ENCODE measurements at places on chromosomes 11 and 22.

DNA sequence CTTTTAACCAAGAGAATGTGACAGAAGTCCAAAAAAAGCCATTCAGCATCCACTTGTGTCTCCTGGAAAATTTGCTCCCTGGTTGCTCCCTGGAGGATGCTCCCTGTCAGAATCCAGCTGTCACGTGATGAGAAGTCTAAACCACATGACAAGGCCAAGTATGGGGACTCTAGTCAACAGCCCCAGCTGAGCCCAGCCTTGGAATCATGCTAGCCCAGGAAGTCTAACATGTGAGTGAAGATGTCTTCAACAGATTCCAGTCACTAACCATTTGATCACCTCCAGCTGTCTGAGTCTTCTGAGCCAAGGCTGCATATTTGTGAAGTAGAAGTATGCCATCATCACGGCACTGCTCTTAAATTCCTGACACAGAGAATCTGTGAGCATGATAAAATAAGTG, 4.2 kb downstream of the OR56B4 start:
- DNase-seq, result no peak

DNA sequence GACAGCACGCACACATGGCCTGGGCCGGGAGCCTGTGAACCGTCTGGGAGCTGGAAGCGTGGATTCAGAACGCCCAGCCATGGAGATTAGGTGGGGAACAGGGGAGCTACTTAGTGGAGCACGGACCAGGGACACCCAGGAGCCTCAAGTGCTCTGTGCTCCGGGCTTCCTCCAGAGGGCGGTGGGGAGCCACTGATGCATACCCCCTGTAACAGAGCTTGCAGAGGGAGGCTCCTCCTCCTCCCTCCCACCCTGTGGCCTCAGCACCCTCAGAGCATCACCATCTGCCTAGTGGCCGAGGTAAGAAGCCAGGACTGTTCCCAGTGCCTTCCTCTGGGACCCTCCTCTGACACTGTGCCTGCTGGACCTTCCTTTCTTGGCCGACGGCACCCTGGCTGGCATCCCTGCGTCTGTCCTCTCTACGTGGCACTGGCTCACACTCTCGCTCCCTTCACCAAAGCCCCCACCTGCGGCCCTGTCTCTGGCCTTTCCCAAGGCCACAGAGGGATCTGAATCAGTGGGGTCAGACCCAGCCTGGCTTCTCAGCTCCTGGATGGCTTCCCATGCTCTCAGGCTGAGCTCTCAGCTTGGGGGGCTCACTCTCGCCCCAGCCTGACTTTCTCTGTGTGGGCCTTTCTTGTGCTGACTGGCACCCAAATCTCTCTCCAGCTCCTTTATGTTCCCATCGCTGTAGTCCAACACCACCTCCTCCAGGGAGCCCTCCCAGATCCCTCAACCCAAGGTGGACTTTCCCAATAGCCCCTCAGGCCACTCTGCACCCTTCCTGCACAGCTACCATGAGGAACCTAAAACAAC, 780.9 kb downstream of the BRD1 start:
- DNase-seq, result peak; percentile 17

- DNase-seq, result no peak
These were observed 1.4 kb upstream of the MS4A13 start for GRCh38 chr11:60513496-60514460.

DNA sequence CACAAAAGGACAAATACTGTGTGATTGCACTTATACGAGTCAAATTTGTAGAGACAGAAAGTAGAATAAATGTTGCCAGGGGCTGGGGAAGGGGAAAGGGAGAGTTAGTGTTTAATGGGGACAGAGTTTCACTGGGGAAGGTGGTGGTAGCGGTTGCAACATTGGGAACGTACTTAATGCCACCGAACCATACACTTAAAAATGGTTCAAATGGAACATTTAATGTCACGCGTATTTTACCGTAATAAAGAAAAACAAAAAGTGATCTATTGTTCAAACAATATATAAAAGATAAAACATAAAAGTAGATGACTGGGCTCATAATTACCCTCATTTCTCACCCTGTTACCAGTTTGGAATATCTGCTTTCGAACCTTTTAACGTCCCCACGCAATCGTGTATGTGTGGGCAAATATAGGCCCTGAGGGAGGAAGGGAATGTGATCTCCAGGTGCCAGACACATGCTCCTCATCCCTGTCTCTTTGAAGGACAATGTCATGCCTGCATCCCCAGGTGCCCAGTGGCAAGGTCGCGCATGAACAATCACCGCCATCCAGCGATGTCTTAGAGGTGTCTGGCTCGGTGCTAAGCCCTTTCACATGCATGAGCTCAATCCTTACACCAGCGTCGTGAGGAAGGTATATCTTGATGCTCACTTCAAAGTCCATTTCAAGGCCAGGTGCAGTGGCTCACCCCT, 35.3 kb downstream of the LIF start:
- DNase-seq, result no peak

DNA sequence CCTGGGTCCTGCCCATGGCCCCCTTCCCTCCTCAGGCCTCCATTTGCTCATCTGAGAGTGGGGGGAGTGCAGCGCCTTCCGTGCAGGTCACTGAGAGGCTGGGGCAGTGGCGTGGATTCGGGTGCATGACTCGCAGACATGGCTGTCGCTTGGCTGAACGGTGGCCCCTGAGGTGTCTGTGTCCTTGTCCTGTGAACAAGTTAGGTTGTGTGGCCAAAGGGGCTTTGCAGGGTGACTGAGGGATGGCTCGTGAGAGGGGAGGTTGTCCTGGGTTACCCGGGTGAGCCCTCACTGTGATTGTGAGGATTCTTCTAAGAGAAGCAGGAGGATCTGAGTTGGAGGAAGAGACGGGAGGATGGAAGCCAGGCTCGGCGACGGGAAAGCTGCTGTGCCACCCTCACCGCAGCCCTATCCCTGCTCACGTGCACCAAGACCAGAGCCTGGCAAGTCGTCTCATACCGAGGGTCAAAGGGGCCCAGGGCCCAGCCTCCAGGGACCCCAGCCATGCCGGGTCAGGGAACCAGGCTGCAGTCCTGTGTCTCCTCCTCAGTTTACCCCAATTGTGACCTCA, 79.1 kb downstream of the KCNQ1 start:
- DNase-seq, result no peak

- no peak for DNase-seq
These were observed 2.9 kb upstream of the SMIM38 start for GRCh38 chr11:69152733-69153421.

DNA sequence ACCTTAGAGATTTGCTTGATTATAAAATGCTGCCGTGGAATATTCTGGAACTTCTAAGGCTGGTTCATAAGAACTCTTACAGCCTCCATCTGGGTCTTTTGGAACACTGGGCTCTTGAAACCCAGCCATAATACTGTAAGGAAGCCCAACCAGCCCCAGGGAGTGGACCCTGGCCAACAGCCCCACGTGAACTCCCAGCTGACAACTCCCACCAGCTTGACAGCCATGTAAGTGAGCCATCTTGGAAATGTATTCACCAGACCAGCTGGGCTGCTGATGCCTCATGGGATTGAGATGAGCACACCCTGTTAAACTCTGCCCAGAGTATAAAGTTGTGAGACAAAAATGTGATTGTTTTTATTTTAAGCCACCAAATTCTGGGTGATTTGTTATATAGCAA, 378.7 kb upstream of the RAG2 start:
- no peak for DNase-seq

- no peak for DNase-seq
These were observed 8.2 kb downstream of the CBX7 start for GRCh38 chr22:39144101-39144767.

DNA sequence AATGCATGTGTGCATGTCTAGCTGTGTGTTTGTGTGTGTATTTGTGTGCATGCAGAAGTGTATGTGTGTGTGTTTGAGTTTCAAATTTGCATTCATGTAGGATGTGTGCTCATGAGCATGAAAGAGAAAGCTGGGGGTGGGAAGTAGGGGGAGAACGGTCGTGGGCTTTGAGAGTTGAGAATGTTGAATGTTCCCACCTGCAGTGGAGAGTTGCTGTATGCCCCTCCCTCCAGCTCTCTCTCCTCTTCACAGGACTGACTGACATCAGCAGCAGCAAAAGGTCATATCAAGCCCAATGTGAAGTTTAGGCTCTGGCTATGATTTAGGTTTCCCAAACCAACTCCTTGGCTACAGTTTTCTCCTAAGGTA, 63.8 kb upstream of the RRAS2 start:
- DNase-seq, result no peak

GRCh38 chr11:65903068-65903481, 2.9 kb upstream of the FOSL1 start:
- no peak for DNase-seq

GRCh38 chr11:78194490-78194889, 5.8 kb downstream of the USP35 start:
- DNase-seq, result no peak

- no peak for DNase-seq
These were observed 50.2 kb upstream of the PLET1 start for GRCh38 chr11:112310848-112311247.

GRCh38 chr22:28967163-28967665, 83.8 kb downstream of the ZNRF3 start:
- no peak for DNase-seq

GRCh38 chr11:86800076-86800959, at the start of gene PRSS23:
Gene PRSS23 (plus strand): TSS chr11:86800542. CDS start chr11:86807644, 7,102 bp downstream.
- DNase-seq, result no peak

DNA sequence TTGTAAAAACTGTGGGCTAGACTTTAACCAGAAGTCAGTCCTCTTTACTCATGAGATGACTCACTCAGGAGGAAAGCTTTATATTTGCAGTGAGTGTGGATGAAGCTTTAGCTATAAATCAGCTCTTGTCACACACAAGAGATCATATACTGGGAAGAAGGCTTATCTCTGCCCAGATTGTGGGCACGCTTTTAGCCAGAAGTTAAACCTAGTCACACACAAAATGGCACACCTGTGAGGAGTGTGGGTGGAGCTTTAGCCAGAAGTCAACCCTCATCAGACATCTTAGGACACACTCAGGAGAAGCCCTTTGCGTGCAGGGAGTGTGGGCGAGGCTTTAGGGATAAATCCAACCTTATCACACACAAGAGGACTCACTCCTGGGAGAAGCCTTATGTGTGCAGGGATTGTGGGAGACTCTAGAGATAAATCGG, 706.9 kb upstream of the LUZP2 start:
- DNase-seq, result no peak

DNA sequence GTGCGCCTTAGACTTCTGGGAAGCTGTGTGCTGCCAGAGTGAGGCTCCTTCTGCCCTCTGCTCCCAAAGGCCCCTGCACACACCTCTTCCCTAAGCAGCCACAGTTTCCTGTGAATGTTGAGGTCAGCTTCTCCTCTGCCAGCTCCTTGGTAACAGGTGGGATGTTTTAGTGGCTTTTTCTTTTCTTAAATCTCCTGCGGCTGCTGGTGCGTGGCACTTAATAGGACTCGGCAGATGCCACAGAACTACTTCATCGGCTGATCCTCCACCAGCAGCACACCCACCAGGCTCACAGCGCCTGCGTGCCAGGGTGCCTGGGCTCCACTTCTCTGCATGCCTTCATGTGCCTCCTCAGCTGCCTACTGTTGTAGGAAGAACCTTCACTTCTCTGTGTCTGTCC, 87.8 kb downstream of the RCN1 start:
- no peak for DNase-seq

DNA sequence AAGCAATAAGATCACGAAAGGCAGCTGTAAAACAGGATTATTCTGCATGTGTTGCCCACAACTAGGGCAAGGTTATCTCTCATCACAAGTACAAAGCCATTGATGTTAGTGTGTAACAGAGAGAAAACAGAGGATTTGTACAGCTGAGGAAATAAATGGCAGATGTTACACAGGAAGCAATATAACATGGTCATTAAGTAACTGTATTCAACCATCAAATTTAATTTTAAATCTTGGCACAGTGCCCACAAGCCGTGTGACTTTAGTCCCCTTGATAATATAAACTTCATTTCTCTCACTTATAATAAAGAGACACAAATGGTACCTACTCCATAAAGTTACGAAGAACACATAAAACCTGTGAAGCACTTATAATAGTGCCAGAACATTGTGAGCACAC, 17.3 kb downstream of the OR51E2 start:
- DNase-seq, result no peak

DNA sequence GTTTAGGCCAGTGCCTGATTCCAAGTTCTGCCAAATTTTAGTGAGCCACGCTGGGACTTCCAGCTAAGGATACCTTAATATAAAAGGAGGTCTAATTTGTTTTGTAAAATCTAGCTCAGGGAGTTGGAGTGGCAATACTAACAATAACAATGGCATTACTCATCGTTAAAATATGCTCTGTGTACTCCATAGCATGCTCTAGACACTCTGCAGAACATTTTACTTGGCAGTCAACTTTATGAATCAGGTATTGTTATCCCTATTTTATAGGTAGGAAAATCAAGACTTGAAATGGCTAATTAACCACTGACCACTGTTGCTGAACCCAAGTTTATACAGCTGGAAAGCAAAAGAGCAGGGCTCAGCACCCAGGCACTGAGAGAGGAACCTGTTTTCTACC, 485.0 kb upstream of the KIRREL3 start:
- DNase-seq, result no peak

- DNase-seq, result no peak
These were observed 291.5 kb downstream of the MN1 start for GRCh38 chr22:27510024-27510423.

DNA sequence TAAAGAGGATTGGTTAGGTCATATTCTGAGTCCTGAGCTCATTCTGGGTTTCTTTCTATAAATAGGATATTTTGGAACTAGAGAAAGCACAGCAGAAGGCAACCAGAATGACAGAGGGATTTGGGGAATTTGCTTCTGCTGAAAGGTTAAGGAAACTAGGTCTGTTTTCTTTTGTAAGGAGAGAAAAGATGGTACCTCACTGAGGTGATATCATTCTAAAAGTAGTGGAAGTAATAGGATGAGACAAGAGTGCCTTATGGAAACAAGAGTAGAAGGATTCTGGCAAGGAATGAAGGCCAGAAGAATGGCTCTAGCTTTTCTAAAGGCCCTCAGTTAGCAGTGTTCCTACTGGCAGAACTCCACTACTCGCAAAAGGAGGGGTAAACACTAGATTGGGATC, 26.7 kb upstream of the BDNF start:
- no peak for DNase-seq

DNA sequence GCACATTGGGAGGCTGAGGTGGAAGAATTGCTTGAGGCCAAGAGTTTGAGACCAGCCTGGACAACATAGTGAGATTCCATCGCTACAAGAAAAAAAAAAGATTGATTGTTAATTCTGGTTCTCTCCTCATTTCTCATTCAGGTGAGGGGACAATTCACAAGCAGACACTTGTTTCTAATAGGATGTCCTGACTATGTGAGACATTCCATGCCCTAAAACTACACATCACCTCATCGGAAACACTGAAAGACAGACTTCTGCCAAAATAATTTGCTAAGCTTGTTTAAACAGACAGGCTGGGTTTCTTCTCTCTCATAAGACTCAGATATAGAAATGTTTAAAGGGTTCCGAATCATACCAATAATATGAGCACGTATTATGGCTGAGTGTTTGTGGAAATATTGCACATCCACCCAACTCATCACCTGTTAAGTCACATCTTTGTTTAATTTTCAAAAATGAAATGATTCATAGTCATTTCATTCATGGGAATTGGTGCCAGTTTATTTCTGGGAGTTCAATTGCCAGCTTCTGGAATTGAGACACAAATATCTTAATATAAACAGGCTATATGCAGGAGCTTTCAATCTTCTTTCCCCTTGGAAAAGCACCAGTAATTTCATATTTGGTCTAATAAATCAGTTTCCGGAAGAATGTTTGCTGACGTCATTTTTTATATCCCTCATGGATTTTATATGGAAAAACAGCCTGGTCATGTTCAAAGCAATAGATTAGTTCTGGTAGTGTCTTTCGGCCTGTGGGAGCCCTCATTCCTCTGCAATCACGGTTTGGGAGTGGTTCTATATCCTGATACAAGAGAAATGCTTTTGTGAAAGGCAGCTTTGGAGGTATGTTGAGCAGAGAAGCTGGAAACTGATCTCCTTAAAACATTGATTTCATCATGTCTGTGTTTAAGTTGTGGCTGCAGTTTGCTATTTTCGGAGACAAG, 87.0 kb downstream of the BDNF start:
- DNase-seq, result no peak

Data from NCI-H2107 (cell line).